ENCODE measurements at places on chromosomes 5 and 9.
A peak's percentile ranks its signal among the peaks of the same experiment; 100 is the strongest.

- no peak for DNase-seq
Observed at GRCh38 chr5:35458824-35459207, 158.8 kb upstream of the SPEF2 start.

- no peak for DNase-seq
Observed at GRCh38 chr5:6392561-6392960, 14.2 kb upstream of the MED10 start.

DNA sequence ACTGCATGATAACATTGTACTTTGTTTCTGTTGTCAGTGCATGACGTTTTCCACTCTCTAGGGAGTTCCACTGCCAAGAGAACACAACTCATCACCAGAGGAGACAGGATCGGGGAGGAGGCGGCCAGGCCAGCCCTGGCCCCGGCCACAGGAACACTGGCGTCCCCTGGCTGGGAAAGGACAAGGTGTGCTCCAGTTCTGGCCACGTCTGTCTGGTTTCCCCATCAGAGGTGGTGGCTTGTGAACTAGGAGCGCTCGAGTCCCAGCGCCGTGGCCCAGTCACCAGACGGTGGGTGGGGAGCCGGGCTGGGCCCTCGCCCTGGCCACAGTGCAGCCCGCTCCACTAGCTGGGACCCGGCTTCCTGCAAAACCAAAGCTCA, 211.9 kb upstream of the IRX4 start:
- no peak for DNase-seq

- no peak for DNase-seq
Observed at GRCh38 chr9:13033959-13034693, 245.4 kb downstream of the MPDZ start.

- no peak for DNase-seq
Observed at GRCh38 chr9:3664044-3664443, 138.2 kb upstream of the RFX3 start.

- DNase-seq: peak; percentile 67
Observed at GRCh38 chr5:55600497-55601203, 65.9 kb upstream of the PLPP1 start.

DNA sequence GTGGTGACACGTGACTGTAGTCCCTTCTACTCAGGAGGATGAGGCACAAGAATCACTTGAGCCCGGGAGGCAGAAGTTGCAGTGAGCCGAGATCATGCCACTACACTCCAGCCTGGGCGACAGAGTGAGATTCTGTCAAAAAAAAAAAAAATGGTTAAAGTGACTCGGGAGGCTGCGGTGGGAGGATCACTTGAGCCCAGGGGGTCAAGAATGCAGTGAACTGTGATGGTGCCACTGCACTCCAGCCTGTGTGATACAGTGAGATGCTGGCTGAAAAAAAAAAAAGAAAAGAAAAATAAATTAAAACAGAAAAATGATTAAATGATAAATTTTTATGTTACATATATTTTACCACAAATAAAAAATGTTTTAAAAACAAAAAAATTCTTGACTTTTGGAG, 51.9 kb downstream of the KLF4 start:
- DNase-seq: no peak

DNA sequence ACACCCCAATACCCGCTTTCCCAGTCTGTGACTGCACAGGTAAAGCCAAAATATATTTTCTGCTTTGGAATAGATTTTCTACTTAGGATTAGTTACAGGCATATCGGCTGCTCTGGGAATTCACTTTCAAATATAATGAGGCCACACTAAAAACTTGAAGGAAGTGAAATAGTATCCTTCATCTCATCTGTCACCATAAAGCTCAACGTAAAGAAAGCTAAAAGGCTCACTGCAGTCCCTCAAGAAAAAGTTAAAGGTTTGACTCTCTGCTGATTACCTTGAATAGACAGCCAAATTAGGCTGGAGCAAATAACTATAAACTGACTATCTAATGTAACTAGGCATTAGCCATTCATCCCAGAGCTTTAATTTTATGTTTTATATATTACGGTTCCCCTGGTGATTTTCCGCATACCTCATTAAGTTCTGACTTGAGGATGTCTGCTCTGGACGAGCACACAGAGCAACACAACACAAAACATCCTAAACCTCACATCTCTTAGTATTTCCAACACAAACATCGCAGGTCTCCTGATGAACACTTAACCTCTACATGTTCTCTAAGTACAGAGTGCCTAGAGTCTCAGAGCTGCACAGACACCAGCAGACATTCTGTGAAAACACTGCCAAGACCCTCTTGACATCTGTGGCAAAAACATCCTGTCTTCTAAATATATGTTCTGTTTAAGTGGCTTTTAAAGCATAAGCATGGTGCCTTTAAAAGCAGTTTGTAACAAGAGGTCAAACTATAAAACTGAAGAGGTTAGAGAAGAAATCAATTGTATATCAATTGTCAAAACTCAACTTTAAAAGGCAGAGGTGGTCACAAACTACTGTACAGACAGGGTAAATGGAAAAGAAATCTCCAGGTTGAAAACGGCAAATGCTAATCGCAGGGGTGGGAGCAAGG, 35.4 kb downstream of the ELAVL2 start:
- no peak for DNase-seq

GRCh38 chr9:122122903-122123632, 30.0 kb upstream of the TTLL11 start:
- peak; percentile 69 for DNase-seq

DNA sequence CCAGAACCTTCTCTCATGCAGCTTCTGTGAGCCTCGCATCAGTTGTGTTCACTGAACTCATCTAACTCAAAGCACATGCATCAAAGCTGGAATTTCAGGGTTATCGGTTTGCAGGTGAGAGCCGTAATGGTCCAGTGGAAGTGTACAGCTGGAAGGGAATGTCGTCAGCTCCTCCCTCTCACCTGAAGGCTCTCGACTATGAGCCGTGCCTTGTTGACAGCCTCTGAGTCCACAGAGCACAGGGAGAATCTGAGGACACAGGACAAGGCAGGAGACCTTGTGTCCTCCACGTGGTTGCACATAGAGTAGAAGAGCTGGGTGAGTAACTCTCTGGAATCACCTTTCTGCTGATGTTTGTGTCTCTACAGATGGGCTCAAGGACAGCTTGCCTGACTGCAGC, 38.8 kb downstream of the PROP1 start:
- no peak for DNase-seq

DNA sequence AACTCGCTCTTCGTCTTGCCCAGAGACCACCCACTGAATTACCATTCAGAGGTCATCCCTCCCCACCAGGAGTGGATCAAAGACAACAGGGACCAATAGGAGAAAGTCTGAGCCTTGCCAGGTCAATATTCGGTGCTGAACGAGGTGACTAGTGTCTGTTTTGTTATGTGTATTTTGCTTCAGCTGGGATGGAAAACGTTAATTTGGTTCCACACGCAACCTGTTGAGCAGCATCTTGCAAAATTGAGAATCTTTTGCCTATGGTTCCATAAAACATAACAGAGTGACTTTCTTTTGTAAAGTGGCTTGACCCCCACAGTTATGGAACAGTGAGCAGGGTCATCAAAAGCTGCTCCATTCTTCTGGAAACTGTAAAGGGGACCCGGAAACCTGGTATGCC, 168.4 kb downstream of the MSX2 start:
- no peak for DNase-seq

- DNase-seq: no peak
Observed at GRCh38 chr5:130720355-130720754, 444.7 kb downstream of the HINT1 start.

DNA sequence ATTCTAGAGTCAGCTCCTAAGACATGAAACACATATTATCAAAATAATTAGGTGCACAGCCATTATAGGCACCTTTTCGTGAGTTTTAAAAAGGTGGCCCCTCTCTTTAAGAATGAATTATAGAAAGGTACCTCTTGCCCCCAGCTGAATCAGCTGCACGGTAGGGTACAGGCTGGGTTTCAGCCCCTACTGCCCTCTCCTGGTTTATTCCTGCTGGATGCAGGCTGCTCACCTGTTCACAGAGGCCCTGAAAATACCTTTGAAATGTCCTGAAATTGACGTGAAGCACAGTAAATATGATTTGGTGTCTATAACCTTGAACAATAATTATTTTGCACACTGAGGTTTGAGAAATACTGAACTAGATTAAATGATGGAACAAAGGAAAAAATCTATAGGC, 504.8 kb upstream of the SGCD start:
- DNase-seq: no peak

- DNase-seq: no peak
Observed at GRCh38 chr5:163362840-163363371, 74.5 kb upstream of the CCNG1 start.

DNA sequence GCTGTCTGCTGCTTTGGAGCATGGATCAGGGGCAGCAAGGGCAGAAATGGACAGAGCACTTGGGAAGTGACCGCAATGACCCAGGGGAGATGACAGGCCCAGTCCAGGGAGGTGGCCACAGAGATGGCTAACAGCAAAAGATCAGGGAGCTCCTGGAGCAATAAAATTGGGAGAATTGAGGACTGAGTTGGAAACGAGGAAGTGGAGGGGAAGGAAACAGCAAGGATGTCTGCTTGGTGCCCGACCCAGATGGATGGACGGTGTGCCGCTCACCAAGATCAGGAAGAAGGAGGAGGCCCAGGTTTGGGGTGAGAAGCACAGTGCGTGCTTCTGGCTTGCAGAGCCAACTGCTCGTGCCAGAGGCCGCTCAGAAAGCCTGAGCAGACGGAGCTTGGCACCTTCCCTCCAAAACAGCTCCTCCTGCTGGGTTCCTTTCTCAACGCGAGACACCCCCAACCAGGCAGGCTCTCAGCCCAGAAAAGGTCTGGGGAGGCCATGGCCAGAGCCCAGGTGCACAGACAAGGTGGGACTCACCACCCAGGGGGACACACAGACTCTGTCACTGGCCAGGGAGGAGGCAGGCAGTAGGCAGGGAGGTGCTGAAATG, 1.7 kb upstream of the SLC34A1 start:
- DNase-seq: no peak

GRCh38 chr5:33479311-33479710, 38.5 kb downstream of the TARS1 start:
- DNase-seq: no peak

DNA sequence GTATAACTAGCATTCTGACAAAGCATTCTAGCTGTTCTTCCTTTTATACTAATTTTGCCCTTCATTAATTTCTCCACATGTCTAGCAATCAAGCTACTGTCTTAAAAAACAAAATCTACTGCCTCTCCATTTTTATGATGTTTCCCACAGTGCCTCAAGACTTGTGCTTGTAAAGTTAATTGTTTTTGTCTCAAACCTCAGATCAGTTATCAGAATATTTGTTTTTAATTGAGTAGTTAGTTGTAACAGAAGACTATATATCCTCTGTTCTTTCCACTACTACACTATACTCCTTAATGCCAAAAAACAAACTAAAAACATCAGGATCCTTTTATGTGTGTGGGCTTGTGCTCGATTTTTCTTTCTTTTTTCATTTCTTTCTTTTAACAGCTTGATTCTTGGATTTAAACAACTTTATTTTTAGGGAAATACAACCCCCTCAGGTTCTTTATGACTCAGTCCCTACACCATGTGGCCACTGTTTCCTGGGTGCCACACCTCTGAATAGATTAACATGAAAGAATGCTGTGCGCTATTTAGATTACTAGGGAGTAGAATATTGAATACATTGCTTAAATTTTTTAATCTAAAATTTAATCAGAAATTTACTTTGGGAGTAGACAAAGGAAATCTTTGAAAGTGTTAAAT, 1.2 kb downstream of the ASPN start:
- DNase-seq: no peak

- DNase-seq: no peak
Observed at GRCh38 chr9:135985459-135985774, 24.2 kb upstream of the UBAC1 start.

- no peak for DNase-seq
Observed at GRCh38 chr5:61267116-61267515, 64.9 kb upstream of the ZSWIM6 start.

DNA sequence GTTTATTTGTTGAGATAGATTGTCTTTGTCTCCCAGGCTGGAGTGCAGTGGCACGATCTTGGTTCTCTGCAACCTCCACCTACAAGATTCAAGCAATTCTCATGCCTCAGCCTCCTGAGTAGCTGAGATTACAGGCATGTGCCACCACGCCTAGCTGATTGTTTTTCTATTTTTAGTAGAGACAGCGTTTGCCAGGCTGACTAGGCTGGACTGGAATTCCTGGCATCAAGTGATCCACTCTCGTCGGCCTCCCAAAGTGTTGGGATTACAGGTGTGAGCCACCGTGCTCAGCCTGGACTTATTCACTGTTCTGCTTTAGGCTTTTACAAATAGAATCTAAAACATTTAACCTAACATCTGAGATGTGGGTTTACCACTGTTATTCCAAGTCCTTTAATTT, 91.3 kb downstream of the COMMD10 start:
- DNase-seq: no peak

- DNase-seq: no peak
Observed at GRCh38 chr5:168947212-168947868, 353.6 kb downstream of the SLIT3 start.

DNA sequence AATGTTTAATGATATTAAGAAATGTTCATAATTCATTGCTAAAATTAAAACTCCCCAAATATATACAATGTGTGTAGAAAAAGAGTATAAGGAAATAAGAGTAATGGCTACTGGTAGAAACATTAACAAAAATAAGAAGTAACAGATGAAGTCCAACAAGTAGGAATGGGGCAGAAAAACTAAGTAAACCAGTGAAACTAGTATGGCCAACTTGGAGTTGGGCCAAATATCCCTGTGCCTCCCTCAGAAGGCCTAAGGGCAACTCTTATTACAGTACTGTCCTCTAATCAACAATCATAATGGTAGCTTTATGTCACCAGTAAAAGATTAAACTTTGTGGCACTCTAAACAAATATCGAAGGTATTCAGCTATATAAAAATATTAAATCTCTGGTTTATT, 93.5 kb downstream of the SSBP2 start:
- DNase-seq: no peak

GRCh38 chr9:114086009-114086408, 7.9 kb upstream of the AMBP start:
- DNase-seq: no peak

- DNase-seq: no peak
Observed at GRCh38 chr5:9932770-9933169, 302.6 kb upstream of the TAS2R1 start.

DNA sequence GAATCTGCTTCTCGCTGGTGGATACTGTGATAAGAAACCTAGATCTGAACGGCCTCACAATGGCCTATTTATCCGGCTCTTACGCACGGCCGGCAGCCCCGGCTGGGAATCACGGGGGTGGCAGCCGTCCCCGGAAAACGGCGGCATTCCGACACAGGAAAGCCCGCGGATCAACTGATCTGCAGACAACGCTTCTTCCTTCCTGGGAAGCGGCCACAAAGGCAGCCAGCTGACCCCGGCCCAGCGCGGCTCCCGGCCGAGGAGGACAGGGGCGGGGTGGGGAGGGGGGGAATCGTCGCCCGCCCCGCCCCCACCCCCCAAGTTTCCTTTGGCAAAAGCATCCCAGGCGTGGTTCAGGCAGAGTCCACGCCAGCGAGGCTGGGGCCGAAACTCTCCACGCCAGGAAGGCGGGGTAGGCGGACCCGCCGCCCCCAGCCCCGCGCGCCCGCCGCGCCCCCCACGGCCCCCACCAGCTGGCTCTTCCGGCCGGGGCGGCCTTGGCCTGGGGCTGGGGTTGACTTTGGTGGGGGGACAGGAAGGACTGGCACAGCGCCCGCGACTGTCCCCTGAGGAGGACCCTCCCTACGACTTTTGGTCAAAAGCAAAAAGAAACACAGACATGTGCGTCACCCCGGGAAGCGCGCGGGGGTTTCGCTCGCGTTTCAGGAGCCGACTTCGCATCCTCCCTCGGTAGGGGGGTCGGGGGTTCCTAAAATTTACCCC, 247.7 kb upstream of the ANKRD55 start:
- no peak for DNase-seq

- no peak for DNase-seq
Observed at GRCh38 chr9:111013250-111013649, 25.0 kb downstream of the LPAR1 start.

GRCh38 chr5:141514330-141515133, 25.7 kb downstream of the PCDHGC5 start:
- no peak for DNase-seq
